ENCODE measurements at places on chromosomes 3 and 15.

GRCh38 chr3:19749448-19750017, 184.5 kb downstream of the EFHB start:
- no peak for DNase-seq

DNA sequence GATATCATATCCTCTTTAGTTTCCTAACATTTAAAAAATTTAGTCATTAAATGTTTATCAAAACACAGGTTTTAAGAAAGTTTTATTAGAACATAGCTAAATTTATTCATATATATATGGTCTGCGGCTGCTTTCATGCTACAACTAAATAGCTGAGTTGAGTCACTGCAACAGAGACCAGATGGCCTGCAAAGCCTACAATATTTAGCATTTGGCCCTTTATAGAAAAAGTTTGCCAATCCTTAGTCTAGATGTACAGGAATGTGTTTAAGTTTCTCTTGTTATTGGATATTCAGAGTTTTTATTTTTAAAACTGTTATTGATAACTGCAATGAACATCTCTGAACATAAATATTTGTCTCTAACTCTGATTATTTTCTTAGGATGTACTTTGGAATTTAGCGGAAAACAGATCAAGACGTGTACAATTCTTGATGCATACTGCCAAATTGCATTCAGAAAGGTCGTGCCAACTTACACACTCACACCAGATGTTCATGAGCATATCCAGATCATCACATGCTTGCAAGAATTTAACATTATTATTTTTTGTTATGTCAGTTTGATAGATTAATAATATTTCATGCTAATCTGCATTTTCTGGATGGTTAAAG, 157.9 kb downstream of the STAC start:
- peak; percentile 44 for DNase-seq

DNA sequence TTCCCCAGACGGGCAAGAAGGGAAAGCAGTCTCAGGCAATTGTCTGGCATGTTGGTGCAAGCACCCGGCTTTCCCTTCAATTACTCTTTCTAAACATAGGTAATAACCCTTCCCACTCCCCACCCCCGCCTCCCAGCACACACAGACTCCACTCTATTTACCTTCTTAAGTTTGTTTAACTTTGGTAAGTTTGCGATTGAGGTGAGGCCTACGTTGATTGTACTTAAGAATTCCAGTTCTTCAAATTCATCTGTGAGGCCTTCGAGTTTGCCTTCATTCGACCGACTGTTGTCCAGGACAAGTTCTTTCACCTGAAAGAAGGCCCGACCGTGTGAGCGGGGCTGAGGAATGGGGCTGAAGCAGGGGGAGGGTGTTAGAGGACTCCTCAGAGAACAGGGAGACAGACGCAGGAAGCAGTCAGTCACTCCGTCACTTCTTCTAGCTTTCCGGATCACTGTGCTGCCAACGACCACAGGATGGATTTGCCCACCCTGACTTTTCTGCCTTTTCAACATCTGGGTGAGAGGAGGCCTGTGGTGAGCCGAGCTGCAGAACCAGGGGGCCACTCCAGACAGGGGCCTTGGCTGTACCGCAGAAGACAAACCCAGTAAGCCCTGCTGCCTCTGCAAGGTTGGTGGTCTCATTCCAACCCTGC, 33.0 kb downstream of the ANP32A start:
- no peak for DNase-seq

DNA sequence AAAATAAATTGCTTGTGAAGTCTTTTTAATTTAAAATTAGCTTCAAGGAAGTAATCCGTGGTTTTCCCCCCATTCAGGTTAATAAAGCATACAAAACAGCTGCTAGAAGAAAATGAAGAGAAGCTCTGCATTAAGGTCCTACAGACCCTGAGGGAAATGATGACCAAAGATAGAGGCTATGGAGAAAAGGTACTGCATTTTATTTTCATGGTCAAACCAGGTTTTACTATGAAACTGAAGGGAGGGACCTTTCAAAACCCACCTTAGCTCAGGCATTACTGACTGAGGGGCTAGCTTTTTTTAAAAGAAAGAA, 218.5 kb downstream of the ITPR1 start:
- DNase-seq = no peak

- DNase-seq = peak; percentile 90
Observed at GRCh38 chr3:144362126-144362525, 390.5 kb downstream of the DIPK2A start.

DNA sequence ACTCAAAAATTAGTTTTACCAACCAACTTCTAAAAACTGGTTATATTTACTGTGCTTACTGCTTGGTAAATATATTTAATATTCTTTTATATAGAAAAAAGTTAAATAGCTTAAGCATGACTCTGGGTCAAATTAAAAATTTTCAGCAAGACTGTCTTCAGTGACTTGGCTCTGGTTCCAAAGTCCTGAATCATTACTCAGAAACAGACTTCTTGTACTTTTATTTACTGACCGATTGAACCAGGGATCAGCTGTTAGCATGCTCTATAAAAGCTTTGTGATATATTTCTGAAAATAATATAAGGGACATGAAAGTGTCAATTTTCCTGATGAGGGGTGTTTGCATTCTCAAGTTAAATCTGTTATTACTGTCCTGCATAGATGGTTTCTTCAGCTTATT, 164.3 kb downstream of the MCTP2 start:
- peak; percentile 47 for DNase-seq

DNA sequence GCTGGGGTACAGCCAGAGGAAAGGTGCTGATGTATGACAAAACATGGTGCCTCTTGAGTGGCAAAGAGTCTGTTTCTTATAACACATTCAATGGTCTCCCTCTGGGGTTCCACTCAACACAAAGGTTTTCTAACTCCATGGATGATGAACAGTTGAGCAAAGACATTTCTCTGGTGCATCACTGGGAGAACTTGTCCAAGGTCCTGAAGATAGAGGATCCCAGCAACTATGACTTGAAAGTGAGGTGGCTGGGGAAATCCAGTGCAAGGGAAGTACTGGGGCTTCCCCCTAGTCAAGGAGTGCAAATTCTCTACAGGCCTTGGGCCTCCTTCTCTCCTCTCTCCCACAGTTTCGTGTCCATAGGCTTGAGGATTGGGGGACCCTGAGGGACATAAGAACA, 431.1 kb downstream of the WDR72 start:
- DNase-seq = no peak

DNA sequence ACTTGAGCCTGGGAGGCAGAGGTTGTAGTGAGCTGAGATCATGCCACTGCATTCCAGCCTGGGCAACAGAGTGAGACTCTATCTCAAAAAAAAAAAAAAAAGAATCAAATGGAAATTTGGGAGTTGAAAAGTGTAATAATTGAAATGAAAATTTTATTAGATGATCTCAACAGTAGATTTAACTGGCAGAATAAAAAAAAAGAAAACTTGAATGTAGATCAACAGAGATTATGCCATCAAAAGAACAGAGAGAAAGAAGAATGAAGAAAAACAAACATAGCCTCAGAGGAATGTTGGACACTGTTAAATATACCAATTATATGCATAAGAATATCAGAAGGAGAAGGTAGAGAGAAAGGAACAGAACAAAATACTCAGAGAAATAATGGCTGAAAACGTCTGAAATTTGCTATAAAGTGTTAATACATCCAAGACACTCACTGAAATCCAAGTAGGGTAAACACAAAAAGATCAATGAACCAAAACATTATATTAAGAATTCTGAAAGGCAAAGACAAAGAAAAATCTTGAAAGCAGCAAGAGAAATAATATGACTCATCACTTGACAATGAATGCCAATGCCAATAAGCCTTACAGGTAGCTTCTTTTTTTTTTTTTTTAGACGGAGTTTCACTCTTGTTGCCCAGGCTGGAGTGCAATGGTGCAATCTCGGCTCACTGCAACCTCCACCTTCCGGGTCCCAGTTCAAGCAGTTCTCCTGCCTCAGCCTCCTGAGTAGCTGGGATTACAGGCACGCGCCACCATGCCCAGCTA, 14.6 kb upstream of the ELP6 start:
- no peak for DNase-seq

- no peak for DNase-seq
Observed at GRCh38 chr15:31217067-31217466, 109.6 kb upstream of the KLF13 start.

DNA sequence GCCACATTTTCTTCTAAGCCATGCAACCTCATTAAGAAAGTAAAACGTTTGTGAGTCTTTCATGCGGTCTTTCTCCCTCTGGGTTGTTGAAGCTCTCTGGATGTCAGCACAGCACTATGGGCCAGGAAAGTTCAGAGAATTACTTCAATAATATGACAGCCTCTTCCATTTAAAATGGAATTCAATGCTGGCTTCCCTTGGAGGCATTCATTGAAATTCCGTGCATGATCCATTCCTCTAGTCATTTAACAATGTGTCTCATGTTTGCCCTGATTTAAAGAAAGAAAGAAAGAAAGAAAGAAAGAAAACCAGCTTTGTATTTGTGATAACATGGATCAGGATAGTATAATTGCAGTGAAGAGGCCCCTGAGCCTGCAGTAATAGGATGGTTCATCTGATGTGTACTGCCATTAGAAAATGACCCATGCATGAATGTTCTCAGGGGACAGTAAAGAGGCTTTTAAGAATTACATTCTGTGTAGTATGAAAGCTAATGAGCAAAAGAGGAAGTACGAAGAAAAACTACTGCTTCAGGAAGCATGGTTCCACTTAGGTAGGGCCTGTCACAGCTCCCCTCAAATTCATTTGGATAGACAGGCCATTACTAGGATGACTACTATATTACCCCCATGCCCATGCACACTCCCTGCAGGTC, 146.0 kb downstream of the ARPP21 start:
- DNase-seq = no peak

GRCh38 chr15:85497172-85497569, 116.8 kb downstream of the AKAP13 start:
- DNase-seq = no peak

DNA sequence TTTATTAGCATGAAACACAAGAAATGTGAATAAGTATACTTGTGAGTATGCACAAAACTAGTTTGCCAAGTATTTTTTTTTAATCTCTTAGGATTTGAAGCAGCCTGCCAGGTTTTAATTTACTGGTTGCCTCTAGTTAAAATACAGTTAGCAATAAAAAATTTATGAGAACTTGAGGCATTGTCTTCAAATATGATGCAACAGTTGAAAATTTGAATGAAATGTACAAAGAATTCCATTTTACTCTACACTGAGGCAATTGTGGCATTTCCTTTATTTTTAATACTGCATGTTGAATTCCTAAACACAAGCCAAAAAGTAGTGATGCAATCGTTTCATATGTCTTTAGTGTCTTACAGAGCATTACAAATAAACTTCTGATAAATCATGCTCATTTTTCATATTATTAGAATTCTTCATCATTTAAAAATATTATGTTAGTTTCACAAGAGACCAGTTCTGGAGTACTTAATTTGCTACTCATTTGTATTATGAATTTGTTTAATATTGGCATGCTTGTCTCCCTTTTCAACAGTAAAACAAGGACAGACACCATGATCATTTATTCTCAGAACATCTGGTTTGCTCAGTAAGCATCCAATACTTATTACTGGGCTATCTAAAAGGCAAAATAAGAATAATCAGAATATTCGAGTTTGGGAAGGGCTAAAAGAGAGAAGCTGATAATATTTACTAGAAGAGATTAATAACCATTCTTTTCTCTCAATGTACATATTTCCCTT, 124.8 kb upstream of the PTX3 start:
- DNase-seq = peak; percentile 92

DNA sequence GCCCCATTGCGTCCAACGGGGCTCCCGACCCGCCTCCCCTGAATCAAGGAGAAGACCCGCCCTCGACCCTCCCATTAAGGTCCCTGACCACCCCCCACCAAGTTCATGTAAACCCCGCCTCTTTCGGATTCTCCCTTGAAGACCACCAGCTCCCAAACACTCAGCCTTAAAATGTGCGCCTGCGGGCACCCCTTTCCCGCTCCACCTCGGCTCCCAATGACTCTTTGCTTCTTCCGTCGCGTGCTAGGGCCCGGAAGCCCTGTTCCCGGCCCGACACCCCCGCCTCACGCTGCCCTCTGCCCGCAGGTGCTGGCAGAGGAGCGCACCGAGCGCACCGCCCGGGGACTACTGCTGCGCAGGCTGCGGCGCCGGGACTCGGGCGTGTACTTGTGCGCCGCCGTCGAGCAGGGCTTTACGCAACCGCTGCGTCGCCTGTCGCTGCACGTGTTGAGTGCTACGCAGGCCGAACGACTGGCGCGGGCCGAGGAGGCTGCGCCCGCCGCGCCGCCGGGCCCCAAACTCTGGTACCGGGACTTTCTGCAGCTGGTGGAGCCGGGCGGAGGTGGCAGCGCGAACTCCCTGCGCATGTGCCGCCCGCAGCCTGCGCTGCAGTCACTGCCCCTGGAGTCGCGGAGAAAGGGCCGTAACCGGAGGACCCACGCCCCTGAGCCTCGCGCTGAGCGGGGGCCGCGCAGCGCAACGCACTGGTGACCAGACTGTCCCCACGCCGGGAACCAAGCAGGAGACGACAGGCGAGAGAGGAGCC, 2.7 kb upstream of the LSMEM2 start:
- no peak for DNase-seq

GRCh38 chr15:77665530-77666295, 33.0 kb upstream of the LINGO1 start:
- no peak for DNase-seq

DNA sequence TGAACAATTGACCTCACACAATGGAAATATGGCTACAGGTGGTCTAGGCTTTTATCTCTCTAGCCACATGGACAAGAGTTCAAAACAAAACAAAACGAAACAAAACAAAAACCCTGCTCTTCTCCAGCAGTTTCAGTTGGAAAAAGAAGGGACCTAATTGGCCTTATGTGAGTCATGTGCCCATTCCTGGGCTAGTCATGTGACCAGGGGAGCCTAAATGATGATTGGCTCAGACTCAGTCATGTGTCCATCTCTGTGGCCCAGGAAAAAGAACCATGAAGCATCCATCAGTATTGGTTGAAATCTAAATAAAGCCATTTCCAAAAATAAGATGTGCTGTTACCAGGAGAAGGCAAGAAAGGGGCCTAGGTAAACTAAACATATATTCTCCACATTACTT, 96.8 kb downstream of the ANXA2 start:
- DNase-seq = no peak

- DNase-seq = no peak
Observed at GRCh38 chr3:150557725-150558124, 11.1 kb downstream of the EIF2A start.

DNA sequence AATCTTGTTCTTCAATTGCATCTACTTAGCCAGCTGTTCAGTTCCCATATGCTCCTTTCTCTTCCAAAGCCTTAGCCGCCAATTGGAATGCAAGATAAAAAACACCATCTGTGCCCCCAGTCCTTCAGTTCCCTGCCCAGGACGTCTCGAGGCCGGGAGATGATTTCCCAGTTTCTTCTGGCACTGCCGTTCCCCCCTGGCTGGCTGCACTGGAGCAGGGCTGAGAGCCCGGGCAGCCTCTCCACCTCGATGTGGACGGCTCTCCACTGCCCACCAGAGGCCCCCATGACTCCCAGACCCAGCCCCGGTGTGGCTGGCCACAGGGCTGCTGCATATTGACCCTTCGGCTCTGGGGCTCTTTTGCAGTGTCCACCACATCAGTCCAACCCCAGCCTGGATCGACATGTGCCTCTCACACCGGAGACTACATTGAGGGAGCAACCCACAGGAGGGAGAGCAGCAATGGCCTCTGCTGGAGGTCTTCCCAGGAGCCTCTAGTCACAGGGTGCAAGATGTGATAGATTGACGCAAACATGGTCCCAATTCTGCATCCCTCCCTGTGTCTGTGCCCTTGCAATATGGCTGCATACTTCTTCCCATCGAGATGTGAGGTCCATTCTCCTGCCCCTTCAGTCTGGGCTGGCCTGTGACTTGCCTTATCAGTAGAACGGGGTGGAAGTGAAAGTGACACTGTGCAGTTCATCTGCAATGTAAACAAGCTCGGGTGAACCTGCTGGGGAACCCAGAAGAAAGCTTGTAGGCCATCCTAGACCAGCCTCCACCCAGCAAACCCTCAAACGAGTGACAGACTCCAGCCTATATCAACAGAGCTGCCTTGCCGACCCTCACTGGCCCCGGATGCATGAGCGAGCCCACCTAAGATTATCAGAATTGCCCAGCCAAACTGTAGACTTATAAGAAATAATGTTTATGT, 52.3 kb upstream of the PRR20G start:
- DNase-seq = no peak

Measured in foreskin fibroblast (primary cell).